MV-4-11 (cell line): ENCODE measurements at places on chromosomes 12 and 14.
A peak's percentile ranks its signal among the peaks of the same experiment; 100 is the strongest.

DNA sequence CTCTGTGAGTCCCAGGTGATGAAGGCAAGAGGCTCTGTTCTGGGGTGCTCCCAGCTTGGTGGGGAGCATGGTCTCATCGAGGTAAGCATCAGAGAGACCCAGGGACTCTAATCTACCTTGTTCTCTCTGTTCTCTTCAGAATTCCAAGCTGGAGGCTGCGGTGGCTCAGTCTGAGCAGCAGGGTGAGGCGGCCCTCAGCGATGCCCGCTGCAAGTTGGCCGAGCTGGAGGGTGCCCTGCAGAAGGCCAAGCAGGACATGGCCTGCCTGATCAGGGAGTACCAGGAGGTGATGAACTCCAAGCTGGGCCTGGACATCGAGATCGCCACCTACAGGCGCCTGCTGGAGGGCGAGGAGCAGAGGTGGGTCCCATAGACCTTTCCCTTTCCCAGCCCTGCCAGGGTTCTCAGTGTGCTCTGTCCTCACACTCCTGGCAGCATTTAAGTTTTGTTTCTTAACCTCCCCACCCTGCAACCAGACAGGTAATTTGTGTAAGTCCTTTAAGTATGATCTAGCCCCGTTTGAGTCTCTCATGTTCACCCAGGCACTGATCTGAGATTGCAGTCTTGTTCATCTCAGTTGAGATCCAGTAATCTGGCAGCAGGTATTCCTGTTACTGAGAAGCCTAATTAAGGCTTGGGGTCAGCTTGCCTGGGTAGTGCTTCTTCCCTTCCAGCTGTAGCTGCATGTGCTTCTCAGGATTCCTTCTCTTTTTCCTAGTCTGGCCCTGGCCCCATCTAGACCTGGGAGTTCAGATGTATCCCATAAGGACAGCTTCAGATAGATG lies 14.8 kb upstream of the KRT81 start:
- DNase-seq, result no peak

- no peak for DNase-seq
Measured at GRCh38 chr12:100528471-100529127, 44.9 kb upstream of the GAS2L3 start.

DNA sequence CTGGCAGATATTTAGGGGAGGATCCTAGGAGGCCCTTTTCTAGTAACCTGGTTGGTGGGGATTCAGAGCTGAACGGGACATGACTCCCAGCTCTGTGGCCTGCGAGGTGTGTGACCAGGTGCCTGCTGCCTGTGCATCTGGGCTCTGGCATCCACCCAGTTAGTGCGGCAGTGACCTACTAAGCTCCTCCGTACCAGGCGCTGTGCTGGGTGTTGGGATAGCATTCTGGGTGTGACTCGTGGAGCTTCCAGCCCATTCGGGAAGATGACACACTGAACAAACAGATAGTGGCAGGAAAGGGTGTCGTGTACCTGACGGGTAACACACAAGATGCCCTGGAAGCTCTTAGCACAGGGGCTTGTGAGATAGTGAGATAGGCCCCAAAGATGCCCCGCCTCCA lies 80.9 kb downstream of the ACACB start:
- DNase-seq, result no peak

- no peak for DNase-seq
Measured at GRCh38 chr12:132597333-132598316, 12.8 kb downstream of the LRCOL1 start.

GRCh38 chr12:112815589-112816321 lies 24.2 kb downstream of the RPH3A start:
- DNase-seq, result no peak

DNA sequence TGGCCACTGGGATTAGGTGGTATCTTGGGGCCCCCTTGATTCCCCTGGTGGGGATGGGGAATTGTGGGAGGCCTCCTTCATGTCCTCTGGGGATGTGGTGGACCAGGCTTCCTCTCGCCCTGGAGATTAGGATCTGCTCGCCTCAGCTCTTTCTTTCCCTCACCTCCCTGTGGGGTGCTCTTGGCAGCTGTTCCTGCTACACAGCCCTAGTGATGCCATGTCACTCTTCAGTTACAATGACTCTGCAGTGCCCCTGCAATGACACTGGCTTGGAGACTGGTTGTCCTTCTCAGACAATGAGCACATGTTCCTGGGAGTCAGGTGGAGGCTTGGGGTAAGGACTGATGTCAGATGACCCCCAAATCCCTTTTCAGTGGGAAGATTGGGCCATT lies 83.9 kb downstream of the ADCK1 start:
- DNase-seq, result no peak

DNA sequence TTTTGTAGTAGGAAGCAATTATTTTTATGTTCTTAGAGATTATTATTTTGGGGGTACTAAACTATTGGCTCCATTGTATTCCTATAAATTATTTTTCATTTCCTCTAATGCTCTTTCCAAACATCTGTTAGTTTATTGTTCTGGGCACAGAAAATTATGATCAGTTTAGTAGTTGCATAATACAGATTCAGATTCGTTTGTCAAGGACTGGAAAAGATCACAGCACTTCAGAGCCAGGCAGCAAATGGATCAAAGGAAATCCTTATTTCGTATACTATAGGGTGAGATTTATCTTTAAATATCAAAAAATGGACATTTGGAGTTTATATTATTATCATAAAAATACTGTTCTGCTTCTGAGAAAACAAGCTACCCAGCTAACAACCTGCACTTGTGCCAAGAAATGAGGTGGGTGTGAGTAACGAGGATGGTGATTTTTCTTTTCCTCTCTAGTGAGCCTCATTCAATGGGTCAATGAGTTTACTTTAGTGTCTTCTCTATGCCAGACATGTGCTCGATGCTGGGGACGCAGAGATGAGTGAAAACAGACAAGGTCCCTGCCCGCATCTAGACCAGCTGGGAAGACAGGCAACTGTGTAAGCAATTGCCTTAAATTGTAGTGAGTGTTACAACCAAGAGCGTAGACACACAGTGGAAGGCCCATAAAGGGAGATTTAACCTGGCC lies 208.6 kb upstream of the PLXNC1 start:
- DNase-seq, result no peak

- no peak for DNase-seq
Measured at GRCh38 chr14:36513451-36514277, 6.4 kb downstream of the NKX2-1 start.

DNA sequence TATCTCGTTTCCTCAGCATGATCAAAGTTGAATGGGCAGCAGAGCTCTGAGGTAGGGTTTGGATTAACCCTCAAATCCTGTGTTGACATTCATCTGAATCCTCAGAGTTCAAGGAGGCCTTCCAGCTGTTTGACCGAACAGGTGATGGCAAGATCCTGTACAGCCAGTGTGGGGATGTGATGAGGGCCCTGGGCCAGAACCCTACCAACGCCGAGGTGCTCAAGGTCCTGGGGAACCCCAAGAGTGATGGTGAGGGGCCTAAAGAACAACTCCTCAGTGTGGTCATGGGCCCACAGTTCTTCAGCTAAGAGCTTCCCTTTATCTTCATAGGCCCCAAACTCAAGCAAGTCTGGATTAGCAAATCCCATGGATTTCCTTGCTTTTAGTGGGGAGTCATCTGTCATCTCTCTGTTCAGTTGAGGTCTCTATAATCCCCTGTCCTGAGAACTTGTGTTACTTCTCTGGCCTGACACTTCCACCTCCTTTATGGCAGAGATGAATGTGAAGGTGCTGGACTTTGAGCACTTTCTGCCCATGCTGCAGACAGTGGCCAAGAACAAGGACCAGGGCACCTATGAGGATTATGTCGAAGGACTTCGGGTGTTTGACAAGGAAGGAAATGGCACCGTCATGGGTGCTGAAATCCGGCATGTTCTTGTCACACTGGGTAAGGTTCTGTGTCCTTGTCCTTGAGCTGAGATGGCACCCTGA lies 1.5 kb downstream of the MYL6 start:
- DNase-seq, result no peak

GRCh38 chr12:51025338-51025835 lies 797 bp downstream of the SLC11A2 start:
- peak; percentile 18 for DNase-seq

DNA sequence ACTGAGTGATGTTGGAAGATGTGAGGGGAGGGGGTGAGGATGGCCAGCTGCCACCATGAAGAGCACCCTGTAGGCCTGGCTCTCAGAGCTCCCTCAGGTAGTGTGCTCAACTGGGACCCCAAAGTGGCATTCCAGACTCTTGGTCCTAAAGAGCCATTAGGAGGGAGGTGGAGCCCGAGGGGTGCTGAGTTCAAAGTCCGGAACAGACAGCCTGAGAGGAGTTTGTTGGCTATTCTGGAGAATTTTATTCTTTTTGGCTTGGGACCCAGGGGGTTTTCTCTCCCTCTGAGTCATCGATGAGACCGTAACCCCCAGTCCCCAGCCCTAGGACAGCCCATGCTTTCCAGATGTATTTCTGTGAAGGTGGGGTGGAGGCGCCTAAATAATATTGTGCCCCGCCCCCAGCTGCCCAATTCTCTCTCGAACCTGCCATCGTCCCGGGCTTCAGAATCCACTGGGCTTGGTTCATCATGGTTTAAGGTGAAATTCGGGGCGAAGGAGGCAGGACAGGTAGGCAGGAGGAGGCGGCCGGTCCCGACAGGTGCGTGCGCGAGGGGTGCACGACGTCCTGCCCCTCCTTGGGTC lies 690 bp upstream of the RBP5 start:
- no peak for DNase-seq

DNA sequence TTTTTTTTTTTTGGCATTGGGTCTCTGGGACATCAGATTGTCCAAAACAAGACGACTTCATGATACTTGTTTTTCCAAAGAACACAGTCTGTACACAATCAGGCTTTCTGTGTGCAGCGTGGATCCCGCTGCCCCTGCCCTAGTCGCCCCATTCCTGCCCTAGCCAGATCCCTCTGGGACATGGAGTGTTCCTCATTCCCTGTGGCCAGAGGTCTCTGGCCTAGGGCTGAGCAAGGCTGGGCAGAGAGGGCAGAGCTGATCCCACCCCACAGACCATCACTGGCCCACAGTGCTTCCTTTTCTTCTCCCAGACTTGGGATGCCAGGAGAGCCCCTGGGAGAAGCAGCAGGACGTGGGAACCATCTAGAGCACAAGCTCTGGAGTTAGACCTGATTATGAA lies 20.9 kb upstream of the EIF2B2 start:
- no peak for DNase-seq

- DNase-seq, result no peak
Measured at GRCh38 chr12:49543914-49544815, 5.3 kb downstream of the KCNH3 start.

- no peak for DNase-seq
Measured at GRCh38 chr12:72272091-72272661, at the start of gene TRHDE. TSS of gene TRHDE (plus strand) at chr12:72272370. CDS start at chr12:72272644, 274 bp downstream.

- DNase-seq, result peak; percentile 47
Measured at GRCh38 chr12:18250313-18250916, 10.9 kb upstream of the PIK3C2G start.

DNA sequence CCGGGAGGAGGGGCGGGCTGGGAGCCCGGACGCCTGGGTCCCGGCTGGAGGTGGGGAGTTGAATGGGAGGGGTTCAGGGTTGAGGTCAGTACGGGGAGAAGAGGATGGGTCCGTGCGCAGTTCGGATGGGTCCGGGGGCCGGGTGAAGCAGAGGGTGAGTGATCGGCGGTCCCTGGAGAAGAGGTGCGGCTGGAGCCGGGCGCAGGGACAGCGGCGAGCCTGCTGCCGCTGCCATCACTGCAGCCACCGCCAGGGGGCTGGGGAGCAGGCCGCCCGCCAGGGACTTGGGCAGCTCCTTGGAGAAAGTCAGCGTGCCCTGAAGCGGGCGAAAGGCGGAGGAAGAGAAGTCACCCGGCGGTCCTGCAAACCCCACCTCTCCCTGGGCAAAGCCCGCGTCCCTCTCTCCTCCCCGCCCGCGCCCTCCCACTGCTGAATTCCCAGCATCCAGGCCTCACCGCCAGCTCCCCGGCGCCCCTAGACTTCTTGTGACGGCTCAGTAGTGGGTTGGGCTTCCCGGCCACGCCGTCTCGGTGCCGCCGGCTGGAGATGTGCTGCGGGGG lies 6.0 kb upstream of the GPR84 start:
- peak; percentile 44 for DNase-seq

GRCh38 chr14:65798216-65798615 lies 385.7 kb downstream of the FUT8 start:
- no peak for DNase-seq

DNA sequence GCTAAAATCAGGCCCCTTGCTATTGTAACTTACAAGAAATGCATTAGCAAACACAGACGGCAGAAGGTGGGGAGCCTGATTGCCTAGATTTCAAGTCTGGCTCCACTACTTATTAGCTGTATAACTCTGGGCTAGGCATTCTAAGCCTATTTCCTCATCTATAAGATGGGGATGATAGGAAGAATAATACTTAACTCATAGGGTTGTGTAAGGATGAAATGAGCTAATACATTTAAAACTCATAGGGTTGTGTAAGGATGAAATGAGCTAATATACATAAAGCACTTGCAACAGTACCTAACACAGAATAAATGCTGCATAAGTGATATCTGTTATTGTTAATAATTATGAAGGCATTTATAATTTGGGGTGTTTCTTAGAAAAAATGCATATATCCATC lies 60.1 kb upstream of the DIO2 start:
- DNase-seq, result no peak

- DNase-seq, result no peak
Measured at GRCh38 chr12:124527861-124528561, 39.4 kb downstream of the NCOR2 start.

GRCh38 chr12:57842342-57843294 lies 3.9 kb downstream of the CTDSP2 start:
- no peak for DNase-seq

GRCh38 chr12:9387450-9387849 lies 179.3 kb upstream of the PZP start:
- peak; percentile 65 for DNase-seq

- no peak for DNase-seq
Measured at GRCh38 chr12:98466640-98467400, 48.6 kb upstream of the TMPO start.

DNA sequence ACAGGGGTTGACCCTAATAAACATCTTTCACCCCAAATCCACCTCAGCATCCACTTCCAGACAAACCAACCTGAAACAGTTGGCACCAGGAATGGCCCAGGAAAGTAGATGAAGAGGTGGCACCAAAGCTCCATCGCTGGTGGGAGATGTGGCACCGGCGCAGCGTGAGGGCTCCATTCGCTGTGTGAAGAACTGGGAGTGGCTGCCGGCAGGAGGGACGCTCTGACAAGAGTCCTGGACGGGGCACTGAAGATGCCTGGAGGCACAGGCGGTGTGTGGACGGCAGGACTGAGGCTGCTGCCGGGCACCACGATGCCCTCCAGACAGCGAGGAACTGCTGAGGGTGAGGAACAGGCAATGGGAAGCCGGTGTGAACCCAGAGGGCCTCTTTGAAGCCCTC lies 29.3 kb downstream of the DIO3 start:
- DNase-seq, result no peak

GRCh38 chr14:105528586-105529318 lies 2.4 kb downstream of the TMEM121 start:
- no peak for DNase-seq

DNA sequence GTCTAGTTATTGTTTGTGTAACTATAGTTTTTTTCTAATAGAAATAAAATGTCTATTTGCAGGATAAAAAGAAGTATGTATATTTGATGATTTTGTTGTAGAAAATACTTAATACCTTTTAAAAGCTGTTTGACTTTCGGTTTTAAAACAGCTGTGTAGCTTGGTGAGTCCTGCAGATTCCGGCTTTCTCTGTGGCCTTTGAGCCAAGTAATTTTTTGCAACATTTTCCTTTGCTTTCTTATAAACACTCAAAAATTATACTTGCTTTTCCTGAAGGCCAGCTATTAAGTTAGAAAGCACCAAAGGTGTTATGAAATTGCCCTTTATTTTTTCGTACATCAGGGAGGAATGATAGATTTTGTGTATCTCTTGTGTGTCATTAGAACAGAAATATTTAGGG lies 63.6 kb downstream of the CRADD start:
- no peak for DNase-seq
